Hepatocyte (in vitro differentiated cells): ENCODE measurements at places on chromosomes 3 and 15. TPM values are rescaled to one million over a fixed set of nuclear protein-coding genes. Genes with fewer than 3 reads are reported as not detected.
A peak's percentile ranks its signal among the peaks of the same experiment; 100 is the strongest.

APOD gene
- 9.6 and 11.2 TPM in 2 replicates for total RNA-seq

EPHB1 gene
- total RNA-seq: 2.3 and 3.3 TPM in 2 replicates

MON1A gene
- total RNA-seq: 10.7 and 13.6 TPM in 2 replicates

DNA sequence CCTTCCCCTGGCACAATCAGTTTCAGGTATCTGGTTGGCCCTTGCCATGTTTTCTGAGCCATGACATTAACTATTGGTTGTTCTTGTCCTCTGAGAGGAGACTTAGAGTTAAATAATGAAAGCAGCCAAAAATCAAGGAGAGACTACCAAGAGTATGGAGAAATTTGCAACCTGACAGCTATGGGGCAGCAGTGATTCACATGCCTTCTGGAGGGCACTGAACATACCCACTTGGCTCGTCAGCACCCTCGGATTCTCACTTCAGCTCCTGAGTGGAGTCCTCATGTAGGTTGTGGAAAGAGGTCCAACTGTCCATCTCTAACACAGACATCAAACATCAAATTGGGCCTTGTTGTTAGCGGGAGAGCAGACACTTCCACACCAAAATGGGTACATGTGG lies 265.6 kb downstream of the EBLN2 start:
- DNase-seq: no peak
- no peaks in the 10 kb centered on the region for H3K36me3 ChIP-seq
- H3K4me3 ChIP-seq: no peak overlapping the region
- H3K27ac ChIP-seq: no peak overlapping the region
- H3K4me1 ChIP-seq: peaks cover 7% of the 10 kb centered on the region
- H3K27me3 ChIP-seq: no peaks in the 10 kb centered on the region

DNA sequence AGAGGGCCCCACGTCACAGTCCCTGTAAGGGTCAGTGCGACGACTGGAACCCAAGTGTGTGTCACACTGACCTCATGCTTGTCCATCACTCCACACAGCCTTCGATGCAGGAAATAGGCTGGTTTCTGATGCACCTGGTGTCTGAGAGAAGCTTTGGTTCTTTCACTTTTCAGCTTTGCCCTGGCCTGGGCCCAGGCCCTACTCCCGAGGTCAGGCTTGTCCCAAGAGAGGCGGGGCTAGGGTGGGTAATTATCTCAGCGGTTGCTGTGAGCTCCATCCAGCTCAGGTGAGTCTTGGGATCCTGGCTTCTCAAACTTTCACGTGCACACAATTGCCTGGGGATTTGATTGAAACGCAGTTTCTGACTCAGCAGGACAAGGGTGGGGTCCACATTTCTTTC lies 19.6 kb upstream of the CHRNB4 start:
- H3K36me3 ChIP-seq: no peaks in the 10 kb centered on the region
- H3K27me3 ChIP-seq: no peaks in the 10 kb centered on the region
- no peak for DNase-seq
- no peak overlapping the region for H3K4me3 ChIP-seq
- no peaks in the 10 kb centered on the region for H3K4me1 ChIP-seq
- H3K27ac ChIP-seq: no peak overlapping the region

DNA sequence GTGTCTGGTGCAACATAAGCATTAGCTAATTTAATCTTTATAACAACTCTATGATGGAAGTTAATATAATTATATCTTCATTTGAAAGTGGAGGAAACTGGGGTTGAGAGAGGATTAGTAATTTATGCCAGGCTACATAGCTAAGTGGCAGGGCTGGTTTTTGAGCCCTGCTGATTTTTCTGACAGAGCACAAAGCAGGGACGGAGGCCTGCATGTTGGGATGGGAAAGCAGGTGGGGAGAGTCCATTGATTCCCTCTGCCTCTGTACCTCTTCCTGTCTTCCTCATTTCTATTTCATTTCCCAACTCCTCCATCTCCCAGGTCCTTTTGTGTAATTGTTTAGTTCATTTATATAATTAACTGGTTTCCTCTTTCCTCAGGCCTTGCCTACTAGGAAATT lies 251.6 kb upstream of the ZPLD1 start:
- no peak overlapping the region for H3K4me3 ChIP-seq
- no peak for DNase-seq
- peaks cover 49% of the 10 kb centered on the region for H3K4me1 ChIP-seq
- no peaks in the 10 kb centered on the region for H3K27me3 ChIP-seq

DNA sequence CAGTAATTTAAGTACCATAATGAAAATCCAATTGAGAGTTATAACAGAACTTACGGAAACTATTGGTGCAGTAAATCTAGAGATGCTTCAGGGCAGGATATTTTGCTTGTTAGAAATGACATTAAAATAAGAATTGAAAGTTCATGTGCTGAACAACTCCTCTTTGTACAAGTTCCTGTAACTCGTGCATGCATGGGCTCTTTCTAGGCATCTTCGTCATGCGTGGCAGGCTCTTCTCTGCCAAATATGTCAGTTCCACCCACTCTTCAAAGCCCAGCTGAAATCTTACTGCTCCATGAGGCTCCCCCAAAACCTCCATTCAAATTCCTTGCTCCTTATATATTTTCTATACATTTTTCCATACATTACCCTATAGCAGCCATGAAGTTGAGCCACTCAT lies 48.7 kb downstream of the FBN1 start:
- no peaks in the 10 kb centered on the region for H3K27me3 ChIP-seq
- no peaks in the 10 kb centered on the region for H3K4me1 ChIP-seq
- H3K27ac ChIP-seq: no peak overlapping the region
- no peak overlapping the region for H3K4me3 ChIP-seq
- no peaks in the 10 kb centered on the region for H3K36me3 ChIP-seq
- DNase-seq: no peak

DNA sequence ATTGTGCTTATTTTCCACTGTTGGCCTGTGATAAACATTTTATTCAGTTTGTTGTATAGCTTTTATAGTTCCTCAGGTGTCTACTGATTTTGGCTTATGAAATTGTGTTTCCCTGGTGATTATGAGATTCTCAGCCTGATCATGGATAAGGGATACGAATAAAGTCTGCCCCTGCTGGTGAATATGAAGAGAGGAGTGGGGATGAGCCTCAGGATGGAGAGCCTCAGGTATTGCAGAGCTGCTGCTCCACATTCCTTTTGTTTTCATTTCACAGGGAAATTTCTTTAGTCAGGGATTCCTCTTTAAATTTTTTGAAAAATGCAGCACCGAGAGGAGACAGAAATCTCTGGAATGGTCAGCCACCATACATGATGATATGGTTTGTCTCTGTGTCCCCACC lies 14.7 kb upstream of the RAB6B start:
- no peaks in the 10 kb centered on the region for H3K36me3 ChIP-seq
- no peak overlapping the region for H3K27ac ChIP-seq
- no peaks in the 10 kb centered on the region for H3K4me1 ChIP-seq

GRCh38 chr3:24435584-24435983 lies 59.1 kb downstream of the THRB start:
- H3K4me1 ChIP-seq: peaks cover 45% of the 10 kb centered on the region
- H3K27me3 ChIP-seq: no peaks in the 10 kb centered on the region
- H3K27ac ChIP-seq: peak overlapping the region; percentile 46

GRCh38 chr3:51429138-51429537 lies 38.1 kb downstream of the RBM15B start:
- H3K36me3 ChIP-seq: no peaks in the 10 kb centered on the region
- no peaks in the 10 kb centered on the region for H3K4me1 ChIP-seq
- no peak overlapping the region for H3K4me3 ChIP-seq

DNA sequence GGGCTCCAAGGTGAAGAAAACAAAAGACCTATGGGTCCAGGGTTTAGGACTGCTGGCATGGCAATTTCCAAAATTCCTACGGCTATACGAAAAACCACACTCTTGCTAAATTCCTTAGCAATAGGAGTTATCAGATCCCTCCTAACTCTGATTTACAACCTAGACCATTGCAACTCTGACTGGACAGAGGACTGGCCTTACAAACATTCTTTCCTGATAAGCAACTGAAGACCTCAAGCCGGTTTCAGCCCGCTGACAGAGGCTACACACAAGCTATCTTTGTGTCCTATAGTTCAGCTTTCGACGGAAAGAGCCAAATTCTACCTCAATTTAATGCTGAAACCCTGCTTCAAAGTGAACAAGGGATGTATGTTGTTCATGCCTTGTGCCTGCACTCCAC lies 38.3 kb upstream of the AGBL1 start:
- peaks cover 3% of the 10 kb centered on the region for H3K4me1 ChIP-seq
- no peaks in the 10 kb centered on the region for H3K36me3 ChIP-seq
- H3K27ac ChIP-seq: no peak overlapping the region
- H3K4me3 ChIP-seq: no peak overlapping the region
- no peak for DNase-seq

DNA sequence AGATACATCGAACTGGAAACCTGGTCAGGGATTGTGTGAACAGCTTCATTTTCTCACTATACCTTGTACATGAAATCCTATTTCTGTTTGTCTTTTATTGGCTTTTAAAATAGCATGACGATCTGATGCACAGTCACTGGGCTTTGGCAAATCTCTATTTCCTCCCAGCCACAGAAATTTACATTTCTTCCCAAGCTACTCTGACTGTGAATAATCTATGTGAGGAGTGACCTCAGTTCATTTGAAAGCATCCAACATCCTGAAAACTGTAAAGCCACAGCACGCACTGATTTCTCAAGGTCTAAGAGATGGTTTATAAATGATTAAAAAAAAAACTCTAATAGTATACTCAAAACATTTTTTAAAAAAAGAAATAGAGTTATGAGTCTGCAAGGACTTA lies 450.3 kb downstream of the IL5RA start:
- H3K4me3 ChIP-seq: no peak overlapping the region
- H3K27ac ChIP-seq: no peak overlapping the region
- H3K36me3 ChIP-seq: no peaks in the 10 kb centered on the region

DNA sequence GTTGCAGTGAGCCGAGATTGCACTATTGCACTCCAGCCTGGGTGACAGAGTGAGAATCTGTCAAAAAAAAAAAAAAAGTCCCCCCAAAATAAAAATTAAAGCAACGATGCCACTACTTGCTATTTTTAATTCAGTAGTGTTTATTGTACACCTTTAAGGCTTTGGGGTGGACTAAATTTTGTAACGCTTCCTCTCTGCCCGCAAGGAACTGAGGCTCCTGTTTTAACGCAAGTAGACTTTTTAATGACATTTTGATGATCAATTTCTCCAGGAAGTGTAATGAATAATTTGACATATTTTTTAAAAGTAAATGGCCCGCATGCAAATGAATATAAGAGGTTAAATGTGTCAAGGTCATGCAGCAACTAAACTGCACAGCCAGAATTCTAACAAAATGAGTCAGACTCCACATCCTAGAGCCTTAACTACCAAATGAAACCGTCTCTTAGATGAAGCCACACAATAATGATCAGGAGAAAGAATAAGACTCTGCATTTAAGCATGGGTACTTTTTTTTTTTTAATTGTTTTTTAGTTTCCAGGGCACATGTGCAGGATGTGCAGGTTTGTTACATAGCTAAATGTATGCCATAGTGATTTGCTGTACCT lies 96.8 kb upstream of the LMOD3 start:
- H3K27me3 ChIP-seq: no peaks in the 10 kb centered on the region
- H3K27ac ChIP-seq: no peak overlapping the region
- no peaks in the 10 kb centered on the region for H3K36me3 ChIP-seq
- H3K4me1 ChIP-seq: no peaks in the 10 kb centered on the region

- H3K4me1 ChIP-seq: no peaks in the 10 kb centered on the region
- no peak overlapping the region for H3K27ac ChIP-seq
- no peak overlapping the region for H3K4me3 ChIP-seq
Observed at GRCh38 chr3:185270262-185270955, 16.6 kb upstream of the EHHADH start.

GRCh38 chr3:186708983-186709679 lies 8.0 kb upstream of the KNG1 start:
- no peaks in the 10 kb centered on the region for H3K4me1 ChIP-seq
- H3K27ac ChIP-seq: no peak overlapping the region
- H3K4me3 ChIP-seq: no peak overlapping the region
- H3K27me3 ChIP-seq: no peaks in the 10 kb centered on the region

DNA sequence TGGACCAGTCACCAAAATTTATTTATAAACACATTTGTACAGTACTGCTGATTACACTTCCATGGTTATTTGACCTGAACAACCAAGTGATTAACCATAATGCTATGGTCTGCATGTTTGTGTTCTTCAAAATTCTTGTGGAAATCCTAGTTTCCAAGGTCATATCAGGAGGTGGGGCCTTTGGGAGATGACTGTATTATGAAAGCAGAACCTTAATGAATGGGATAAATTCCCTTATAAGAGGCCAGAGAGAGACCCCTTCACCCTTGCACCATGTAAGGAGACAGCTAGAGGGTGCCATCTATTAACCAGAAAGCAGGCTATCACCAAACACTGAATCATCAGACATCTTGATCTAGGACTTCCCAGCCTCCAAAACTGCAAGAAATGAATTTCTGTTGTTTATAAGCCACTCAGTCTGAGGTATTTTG lies 1.9 kb downstream of the SCAPER start:
- H3K4me3 ChIP-seq: no peak overlapping the region
- H3K27ac ChIP-seq: peak overlapping the region; percentile 96
- H3K27me3 ChIP-seq: no peaks in the 10 kb centered on the region
- H3K4me1 ChIP-seq: peaks cover 26% of the 10 kb centered on the region

FOXB1 gene
- total RNA-seq: not detected in 2 replicates

- DNase-seq: no peak
- H3K27me3 ChIP-seq: no peaks in the 10 kb centered on the region
- no peaks in the 10 kb centered on the region for H3K36me3 ChIP-seq
- no peak overlapping the region for H3K4me3 ChIP-seq
- H3K4me1 ChIP-seq: peaks cover 35% of the 10 kb centered on the region
Observed at GRCh38 chr3:11593318-11594034, 50.2 kb downstream of the VGLL4 start.

DNA sequence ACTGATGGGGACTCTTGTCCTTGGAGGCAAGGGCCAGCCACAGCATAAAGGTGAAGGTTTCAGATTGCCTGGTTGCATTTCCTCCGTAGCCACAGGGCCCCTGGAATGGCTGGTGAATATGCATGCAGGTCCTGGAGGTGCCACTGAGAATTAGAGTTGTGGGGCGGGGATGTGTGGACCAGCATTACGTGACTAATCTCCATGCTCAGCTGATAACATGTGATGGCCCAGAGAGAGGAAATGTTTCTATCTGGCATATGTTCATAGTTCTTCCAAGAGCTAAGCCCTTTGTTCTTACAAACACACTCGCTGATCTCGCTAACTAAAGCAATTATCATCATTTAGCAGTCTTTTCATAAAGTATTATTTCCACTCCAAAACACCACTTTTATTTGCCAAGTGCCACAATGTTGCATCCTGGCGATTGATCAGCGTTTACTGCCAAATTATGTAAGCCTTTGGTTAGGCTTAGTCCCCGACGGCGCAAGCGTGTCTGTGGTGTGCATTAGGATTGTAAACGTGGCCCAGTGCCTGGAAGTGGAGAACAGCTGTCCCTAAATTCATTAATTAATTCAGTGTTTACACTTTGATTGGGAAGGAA lies 55.9 kb downstream of the CGNL1 start:
- no peak for DNase-seq
- no peak overlapping the region for H3K27ac ChIP-seq
- peaks cover 19% of the 10 kb centered on the region for H3K4me1 ChIP-seq
- H3K27me3 ChIP-seq: no peaks in the 10 kb centered on the region
